ENCODE measurements at places on chromosomes 3 and 15. TPM values are rescaled to one million over a fixed set of nuclear protein-coding genes. Genes with fewer than 3 reads are reported as not detected.

- no peak for DNase-seq
Measured at GRCh38 chr3:141391298-141391990, 23.1 kb downstream of the ZBTB38 start.

DNA sequence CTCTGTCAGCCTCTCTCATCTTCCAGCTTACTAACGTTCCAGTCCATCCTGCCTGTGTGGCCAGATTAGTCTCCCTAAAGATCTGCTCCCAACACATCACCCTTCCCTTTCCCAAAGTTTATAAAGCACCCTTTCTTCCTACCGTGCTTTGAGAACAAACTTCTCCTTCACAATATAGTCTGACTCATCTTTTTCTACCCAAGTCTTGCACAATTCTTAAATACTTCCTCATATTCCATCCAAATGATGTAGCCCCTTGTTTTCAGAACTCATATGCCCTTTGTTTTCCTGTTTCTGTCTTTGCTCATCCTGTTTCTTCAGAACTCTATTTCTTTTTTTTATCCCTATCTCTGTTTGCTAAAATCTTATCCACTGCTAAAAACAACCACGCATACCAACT lies 326.8 kb downstream of the MFSD1 start:
- peak; percentile 79 for DNase-seq

LMLN gene
- total RNA-seq = 10.5 TPM

IQCF6 gene
- total RNA-seq = not detected
